NCI-H1436 (cell line): ENCODE measurements at places on chromosomes 6 and 20.

DNA sequence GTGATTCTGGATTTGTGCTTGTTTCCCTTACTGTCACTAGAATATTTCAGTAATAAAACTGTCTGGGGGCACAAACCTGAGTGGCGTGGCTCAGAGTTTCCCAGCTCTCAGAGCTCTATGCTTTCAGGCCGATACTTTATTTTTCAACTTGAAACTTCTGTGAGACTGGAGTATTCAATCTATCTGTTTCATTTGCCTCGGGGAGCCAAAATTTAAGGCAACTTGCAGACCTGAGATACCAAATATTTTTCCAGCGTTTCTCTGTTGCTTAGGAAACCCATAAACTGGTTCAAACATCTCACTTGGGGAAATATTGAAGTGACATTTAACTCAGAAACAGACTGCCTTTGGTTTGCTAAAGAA lies 74.7 kb downstream of the SOBP start:
- no peak for DNase-seq

DNA sequence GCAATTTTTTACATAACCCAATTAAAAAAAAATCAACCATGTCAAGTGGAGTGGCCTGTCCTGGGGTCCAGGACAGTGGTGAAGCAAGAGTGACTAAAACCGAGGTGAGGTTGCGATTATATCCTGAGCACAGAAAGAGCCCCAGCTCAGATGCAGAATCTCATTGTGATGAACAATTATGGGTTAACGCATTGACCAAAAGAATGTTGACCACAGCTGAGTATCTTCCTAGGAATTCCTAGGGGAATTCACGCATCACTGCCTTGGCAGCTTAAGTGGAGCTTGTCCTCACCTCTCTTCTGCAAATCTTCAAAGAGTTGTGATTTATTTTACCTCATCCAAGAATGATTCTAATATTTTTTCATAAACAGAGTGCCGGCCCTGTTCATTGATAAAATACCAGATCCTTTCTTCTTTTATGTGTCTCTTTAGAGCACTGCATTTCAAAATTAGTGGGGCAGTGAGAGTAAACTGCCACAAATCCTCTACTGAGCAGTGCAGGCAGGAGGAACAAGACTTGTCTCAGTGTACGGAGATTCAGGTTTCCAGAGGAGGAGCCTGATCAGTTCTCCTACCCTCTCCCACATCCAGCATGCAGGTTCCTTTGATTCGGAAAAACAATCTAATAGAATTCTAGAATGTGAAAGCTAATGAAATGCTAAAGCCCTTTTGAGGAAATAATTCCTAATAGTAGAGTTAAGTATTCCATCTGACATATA lies 60.1 kb upstream of the ZNF184 start:
- no peak for DNase-seq

DNA sequence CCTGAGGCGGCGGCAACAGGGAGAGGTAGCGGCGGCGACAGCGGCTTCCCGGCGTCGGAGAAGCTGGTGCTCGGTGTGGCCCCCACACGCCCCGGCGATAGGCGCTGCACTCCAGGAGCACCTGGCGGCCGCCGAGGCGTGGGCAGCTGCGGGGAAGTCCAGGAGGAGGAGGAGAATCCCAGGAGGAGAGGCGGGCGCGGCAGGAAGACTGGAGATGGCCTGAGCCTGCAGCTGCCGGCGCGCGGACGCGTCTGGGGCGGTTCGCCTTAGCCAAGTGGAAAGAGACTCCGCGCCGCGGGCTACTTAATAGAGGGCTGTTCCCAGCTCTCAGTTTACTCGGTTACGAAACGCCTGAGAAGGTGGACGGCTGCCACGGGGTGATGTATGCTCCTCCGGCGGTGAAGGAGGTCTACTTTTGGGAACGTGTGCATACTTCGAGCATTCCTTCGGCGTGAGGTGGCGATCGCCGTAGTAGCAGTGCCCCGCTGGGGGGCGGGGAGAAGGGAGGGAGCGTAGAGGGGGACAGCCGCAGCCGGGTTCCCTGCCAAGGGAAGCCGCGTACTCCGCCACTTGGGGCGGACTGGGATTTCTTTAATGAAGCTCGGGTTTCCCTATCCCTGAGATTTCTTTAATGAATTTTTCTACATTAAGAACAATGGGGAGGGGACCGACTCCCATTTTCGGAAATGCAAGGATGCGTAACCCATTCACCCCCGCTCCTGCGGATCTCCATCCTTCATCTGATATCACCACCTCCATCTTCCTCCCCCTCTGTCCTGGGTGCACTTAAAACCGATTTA lies at the start of gene COL12A1:
TSS of gene COL12A1 (minus strand) at position 278 of the 800 bp plus-strand sequence. CDS start 3,261 bp downstream, outside the sequence.
- no peak for DNase-seq

- DNase-seq, result no peak
These were observed 86.1 kb downstream of the CDC5L start for GRCh38 chr6:44473393-44474189.

DNA sequence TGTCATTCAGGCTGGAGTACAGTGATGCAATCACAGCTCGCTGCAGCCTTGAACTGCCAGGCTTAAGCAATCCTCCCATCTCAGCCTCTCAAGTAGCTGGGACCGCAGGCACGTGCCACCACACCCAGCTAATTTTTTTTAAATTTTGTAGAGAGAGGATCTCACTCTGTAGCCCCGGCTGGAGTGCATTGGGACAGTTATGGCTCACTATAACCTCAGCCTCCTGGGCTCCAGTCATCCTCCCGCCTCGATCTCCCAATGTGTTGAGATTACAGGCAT lies 86.5 kb downstream of the SERAC1 start:
- no peak for DNase-seq

- no peak for DNase-seq
These were observed 101.3 kb downstream of the MTHFD1L start for GRCh38 chr6:150966786-150967185.

- no peak for DNase-seq
These were observed 22.0 kb downstream of the FAM83B start for GRCh38 chr6:54868556-54868955.

DNA sequence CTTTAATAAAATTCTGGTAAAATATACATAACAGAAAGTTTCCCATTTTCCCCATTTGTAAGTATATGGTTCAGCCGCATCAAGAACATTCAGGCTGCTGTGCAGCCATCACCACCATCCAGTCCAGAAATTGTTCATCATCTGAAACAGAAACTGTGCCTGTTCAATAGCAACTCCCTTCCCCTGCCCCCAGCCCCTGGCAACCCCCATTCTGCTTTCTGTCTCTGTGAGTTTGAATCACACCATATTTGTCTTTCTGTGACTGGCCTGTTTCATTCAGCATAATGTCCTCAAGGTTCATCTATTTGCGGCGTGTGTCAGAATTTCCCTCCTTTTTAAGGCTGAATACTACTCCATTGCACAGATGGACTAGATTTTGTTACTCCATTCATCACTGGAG lies 19.1 kb downstream of the VSTM2L start:
- no peak for DNase-seq

DNA sequence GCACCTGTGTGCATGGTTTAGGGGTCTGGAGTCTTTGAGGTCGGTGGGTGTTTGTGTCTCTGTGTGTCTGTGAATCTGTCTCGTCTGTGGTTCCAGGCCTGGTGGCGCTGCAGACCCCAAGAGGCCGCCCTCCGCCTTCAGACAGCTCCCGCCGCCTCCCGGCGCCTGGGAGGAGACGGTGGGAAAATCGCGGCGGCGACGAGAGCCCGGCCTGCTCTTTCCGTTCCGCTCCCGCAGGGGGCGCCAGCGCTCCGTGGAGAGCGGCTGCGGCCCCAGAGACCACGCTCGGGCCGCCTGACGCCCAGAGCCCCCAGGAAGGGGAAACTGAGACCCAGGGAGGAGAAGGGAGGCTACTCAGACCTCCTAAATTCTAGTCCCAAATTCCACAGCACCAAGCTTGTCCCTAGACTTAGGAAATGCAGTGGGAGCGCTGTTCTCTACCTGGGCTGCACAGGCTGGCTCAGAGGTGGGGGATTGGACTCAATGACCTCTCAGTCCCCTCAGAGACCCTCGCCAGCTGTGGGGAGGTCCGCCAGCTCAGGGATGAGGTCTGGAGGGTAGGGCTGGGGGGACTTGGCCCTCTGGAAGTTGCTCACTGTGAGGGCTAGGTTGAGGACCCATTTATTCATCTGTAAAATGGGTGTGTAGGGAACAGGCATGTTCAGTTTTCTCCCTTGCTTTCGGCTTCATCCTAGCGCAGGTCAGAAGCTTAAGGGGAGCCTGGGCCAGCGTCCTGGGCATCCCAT lies 36.9 kb upstream of the BLCAP start:
- peak; percentile 52 for DNase-seq

- peak; percentile 21 for DNase-seq
These were observed at the start of gene TAPBP for GRCh38 chr6:33313709-33314514. TAPBP (minus strand) TSS chr6:33314078; CDS start chr6:33314041, 37 bp downstream.

GRCh38 chr20:5482791-5483190 lies 166.0 kb upstream of the PROKR2 start:
- DNase-seq, result no peak

- no peak for DNase-seq
These were observed 784.4 kb downstream of the MAFB start for GRCh38 chr20:39904476-39905112.

DNA sequence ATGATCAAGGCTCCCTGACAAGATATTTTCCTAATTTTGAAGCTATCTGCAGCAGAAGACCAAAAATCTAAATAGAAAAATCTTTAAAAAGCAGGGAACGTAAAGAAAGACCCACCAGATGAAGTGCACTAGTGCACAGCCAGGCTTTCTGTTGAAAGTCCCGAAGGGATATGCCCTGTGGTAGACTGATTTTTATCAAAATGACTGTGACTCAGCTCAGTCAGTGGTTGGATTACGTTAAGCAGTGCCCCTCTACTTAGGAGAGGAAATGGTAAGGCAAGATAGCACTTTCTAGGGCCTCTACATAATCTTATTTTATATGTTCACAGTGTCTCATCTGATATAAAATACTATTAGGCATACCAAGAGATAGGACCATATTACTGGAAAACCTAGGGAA lies 123.4 kb upstream of the RAB32 start:
- DNase-seq, result no peak

- no peak for DNase-seq
These were observed 67.8 kb downstream of the SYTL3 start for GRCh38 chr6:158717341-158718330.

GRCh38 chr6:90982051-90982450 lies 395.2 kb upstream of the MAP3K7 start:
- DNase-seq, result no peak

GRCh38 chr6:1382883-1383728 lies 6.3 kb upstream of the FOXF2 start:
- DNase-seq, result no peak

DNA sequence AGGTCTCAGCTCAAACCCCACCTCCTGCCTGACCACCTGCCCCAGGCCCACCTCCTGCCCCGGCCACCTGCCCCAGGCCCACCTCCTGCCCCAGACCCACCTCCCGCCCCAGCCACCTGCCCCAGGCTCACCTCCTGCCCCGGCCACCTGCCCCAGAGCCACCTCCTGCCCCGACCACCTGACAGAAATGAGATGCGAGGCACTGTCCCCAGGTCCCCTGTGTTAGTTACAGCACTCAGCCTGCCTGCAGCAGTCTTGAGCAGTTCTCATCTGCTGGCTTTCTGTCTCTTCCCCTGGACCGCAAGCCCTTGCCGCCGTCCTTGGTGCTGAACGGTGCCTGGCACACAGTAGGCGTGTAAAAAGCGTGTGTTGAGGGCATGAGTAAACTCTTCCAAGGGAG lies 79.5 kb downstream of the CDH4 start:
- DNase-seq, result no peak

- peak; percentile 15 for DNase-seq
These were observed 646.3 kb downstream of the UTRN start for GRCh38 chr6:144931172-144932035.

DNA sequence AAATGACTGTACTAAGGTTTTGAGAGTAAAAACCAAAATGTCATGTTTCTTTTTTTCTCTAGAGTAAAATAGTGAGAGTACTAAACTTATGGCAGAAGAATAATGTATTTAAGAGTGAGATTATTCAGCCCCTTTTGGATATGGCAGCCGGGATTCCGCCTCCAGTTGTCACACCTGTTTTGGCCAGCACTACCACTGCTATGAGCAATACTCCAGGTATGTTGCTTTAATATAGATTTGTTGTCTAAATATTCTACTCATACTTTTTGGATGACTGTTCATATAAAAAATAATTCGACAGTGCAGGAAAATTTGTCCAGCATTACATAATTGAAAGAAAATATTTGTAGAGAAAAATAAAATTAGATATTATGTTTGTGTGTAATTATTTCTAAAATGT lies 59.5 kb downstream of the SCAF8 start:
- DNase-seq, result no peak

GRCh38 chr6:125379174-125379573 lies 77.4 kb upstream of the HDDC2 start:
- DNase-seq, result no peak

GRCh38 chr20:53707371-53708055 lies 113.9 kb upstream of the ZNF217 start:
- no peak for DNase-seq

DNA sequence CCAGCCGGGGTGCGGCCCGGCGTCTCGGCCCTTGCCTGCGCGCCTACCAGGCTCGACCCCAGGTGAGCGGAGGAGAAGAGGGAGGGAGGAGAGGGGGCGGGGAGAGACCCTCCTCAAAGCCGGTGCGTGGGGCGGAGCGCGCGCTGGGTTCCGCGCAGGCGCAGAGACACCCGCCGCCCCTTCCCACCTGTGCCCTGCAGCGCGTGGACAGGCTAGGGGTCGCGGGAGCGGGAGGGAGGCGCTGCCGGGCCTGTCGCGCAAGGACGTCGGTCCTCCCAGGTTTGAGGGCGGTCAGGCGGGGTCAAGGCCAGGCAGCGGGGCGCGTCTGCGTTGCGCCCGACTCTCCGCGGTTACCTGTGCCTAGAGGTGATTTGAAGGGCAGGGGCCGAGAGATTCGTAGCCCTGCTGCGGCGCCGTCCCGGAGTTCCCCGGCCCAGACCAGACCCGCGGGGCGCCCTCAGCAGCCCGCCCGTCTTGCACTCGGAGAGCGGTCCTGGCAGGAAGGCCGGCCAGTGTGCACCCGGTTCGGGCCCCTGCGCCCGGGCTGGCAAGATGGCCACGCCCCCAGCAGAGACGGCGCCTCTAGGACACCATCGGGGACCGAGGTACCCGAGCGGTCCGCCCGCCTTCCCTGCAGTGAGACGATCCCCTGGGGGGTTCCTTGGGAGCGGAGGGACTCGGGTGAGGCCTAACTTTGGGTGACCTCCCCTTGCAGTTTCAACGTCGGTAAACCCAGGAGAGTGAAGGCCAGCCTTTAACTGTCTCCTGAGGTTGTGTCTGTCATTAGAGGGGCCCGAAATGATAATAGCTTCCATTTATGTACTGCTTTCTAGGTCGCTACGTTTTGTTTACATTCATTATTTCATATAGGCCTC lies 546 bp downstream of the C6orf136 start:
- peak; percentile 85 for DNase-seq
